Stomach (tissue), 19 donors: ENCODE measurements at places on chromosomes 11 and 22. TPM values are rescaled to one million over a fixed set of nuclear protein-coding genes. Genes with fewer than 3 reads are reported as not detected.
A peak's percentile ranks its signal among the peaks of the same experiment; 100 is the strongest.

The DGAT2 gene
- total RNA-seq, result not detected

The CCDC81 gene
- total RNA-seq, result not detected

The FLRT1 gene
- total RNA-seq, result 1.3 TPM

The MS4A12 gene
- 2.9 TPM for total RNA-seq

The MS4A6A gene
- 56.2 TPM for total RNA-seq

The TRIM49 gene
- not detected for total RNA-seq

The COA4 gene
- 39.3 TPM for total RNA-seq

The APBB1 gene
- total RNA-seq, result 21.1 TPM

The OR6X1 gene
- not detected for total RNA-seq

The SPDYC gene
- total RNA-seq, result not detected

The CADM1 gene
- 0.58 TPM for total RNA-seq

The C11orf87 gene
- total RNA-seq, result not detected

The SLC37A2 gene
- total RNA-seq, result not detected

The FGF19 gene
- total RNA-seq, result not detected

DNA sequence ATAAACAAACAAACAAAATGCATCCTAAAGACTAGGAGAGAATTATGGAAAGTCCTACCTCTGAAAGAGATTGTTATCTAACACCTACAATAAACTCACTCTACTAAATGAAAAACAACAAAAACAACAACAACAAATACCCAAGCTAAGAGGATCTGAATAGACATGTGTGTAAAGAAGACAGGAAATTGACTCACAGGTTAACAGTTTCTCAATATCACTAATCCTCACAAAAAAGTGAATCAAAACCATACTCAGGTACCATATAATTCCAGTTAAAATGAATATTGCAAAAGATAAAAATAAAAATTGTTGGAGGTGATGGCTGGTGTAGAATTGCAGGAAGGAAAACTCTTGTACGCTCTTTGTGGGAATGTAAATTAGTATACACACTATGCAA, 110.4 kb upstream of the TOP3B start:
- DNase-seq, result no peak

GRCh38 chr22:41812805-41813545, 12.5 kb downstream of the CCDC134 start:
- DNase-seq, result no peak

DNA sequence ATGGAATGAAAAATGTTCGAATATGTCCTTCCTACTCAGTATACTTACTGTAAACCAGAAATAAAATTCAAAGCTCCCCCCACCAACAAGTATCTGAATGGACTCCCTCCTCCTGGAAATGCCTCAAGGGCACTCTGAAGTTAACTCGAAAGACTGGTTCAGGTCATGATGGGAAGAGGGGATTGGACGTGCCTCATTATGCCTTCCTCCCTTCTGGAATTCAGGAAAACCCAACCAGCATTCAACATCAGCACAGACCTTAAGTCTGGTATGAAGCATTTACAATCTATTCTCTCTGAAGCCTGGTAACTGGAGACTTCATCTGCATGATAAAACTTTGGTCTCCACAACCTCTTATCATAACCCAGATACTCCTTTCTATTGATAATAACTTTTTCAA, 428.3 kb upstream of the RAG2 start:
- no peak for DNase-seq

GRCh38 chr11:11387622-11388305, 34.7 kb upstream of the CSNK2A3 start:
- no peak for DNase-seq

DNA sequence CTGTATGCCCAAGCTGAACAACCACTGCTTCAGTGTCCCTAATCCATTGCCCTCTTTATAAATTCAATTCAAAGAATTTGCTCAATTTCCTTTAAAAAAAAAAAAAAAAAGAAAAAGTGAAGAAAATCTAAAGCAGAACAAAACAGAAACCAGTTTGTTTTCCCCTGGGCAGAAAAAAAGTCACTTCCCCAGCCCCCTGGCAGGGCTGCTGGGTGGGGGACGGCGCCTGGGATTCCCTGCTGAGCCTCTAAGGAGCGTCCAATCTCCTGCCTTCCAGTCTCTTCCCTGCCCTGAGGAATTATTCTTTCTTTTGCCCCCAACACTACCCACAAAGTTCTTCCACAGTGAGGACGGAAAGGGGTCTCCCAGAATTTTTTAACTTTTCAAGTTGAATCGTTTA, 23.9 kb downstream of the DKK3 start:
- no peak for DNase-seq

GRCh38 chr11:66619080-66619554, 2.7 kb downstream of the RBM14 start:
- DNase-seq, result no peak

GRCh38 chr22:33850724-33851123, 69.6 kb downstream of the LARGE1 start:
- DNase-seq, result peak; percentile 48

GRCh38 chr11:20672575-20672974, 3.2 kb downstream of the NELL1 start:
- peak; percentile 18 for DNase-seq

GRCh38 chr11:76120513-76121101, 85.7 kb downstream of the WNT11 start:
- DNase-seq, result no peak

- DNase-seq, result no peak
Measured at GRCh38 chr11:103370076-103370475, 260.9 kb downstream of the DYNC2H1 start.

- no peak for DNase-seq
Measured at GRCh38 chr11:45102361-45102809, 44.1 kb upstream of the PRDM11 start.

GRCh38 chr11:22922672-22923071, 62.4 kb upstream of the CCDC179 start:
- no peak for DNase-seq

- peak; percentile 9 for DNase-seq
Measured at GRCh38 chr11:130979386-130979972, 63.2 kb upstream of the SNX19 start.
